ENCODE measurements at places on chromosomes 12 and 14. TPM values are rescaled to one million over a fixed set of nuclear protein-coding genes. Genes with fewer than 3 reads are reported as not detected.

Gene KLRG1
- 4.4 TPM for total RNA-seq

Gene SOX5
- 2.9 TPM for total RNA-seq

Gene HCFC2
- 15.6 TPM for total RNA-seq

Gene NCAPD2
- 90.1 TPM for total RNA-seq

Gene FLRT2
- 202 TPM for total RNA-seq

All from endothelial cell of umbilical vein (primary cell).